Stimulated activated CD8-positive, alpha-beta memory T cell treated with anti-CD3 and anti-CD28 coated beads, Interleukin-7, amount 100 ng/mL, for 1 hour (primary cell): ENCODE measurements at places on chromosomes 7 and 10.

- DNase-seq: no peak
Observed at GRCh38 chr10:561721-562120, 127.7 kb downstream of the DIP2C start.

DNA sequence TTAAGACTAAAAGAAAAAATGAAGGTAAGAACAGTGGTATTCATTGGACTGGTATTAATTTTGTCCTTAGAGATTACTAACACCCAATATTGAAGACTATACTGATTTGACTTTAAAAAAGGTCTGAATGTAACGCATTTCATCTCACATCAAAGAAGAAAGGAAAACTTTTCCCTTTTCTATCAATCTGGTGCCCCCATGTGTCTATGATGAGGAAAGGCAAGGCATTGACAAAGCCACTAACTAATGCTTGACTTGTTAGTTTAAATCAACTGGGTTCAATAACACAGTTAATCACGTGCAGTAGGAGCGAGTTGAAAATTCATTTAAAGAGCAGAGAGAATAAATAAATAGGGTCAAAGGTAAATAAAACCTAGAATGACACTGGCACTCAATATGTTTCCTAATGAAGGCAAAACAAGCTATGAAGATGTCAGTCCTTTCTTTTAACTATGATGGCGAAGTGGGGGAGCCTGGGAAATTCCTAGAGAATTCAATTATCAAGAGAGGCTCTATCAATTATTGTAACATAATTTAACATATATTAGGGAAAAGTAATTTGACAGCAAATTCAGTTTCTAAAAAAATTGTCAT is 180.9 kb downstream of the ANK3 start:
- DNase-seq: no peak

- DNase-seq: no peak
Observed at GRCh38 chr7:151806952-151807775, 69.8 kb downstream of the PRKAG2 start.

DNA sequence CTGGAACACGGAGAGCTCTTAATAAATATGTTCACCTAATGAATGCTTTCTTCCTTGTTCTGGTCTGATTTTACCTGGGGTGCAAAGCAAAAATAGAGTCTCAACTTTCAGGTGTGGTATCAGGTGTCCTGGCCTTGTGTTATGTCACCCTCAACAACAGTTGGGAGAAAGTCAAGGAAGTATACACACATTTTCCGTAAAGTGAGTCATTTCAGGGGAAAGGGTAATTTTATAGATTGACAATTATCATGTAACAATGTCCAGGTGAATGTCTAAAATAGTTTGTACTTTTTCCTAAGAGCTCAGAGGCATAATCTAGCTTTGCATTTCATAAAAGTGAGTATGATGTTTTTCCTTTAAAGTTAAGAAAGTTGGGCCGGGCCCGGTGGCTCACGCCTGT is 287.4 kb downstream of the SKIDA1 start:
- no peak for DNase-seq

DNA sequence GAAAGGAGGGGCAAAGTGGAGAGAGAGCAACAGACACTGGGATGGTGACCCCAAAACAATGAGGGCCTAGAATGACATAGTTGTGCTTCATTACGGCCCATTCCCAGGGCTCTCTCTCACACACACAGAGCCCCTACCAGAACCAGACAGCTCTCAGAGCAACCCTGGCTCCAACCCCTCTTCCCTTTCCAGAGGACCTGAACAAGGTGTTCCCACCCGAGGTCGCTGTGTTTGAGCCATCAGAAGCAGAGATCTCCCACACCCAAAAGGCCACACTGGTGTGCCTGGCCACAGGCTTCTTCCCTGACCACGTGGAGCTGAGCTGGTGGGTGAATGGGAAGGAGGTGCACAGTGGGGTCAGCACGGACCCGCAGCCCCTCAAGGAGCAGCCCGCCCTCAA is 20.7 kb downstream of the PRSS2 start:
- DNase-seq: no peak

DNA sequence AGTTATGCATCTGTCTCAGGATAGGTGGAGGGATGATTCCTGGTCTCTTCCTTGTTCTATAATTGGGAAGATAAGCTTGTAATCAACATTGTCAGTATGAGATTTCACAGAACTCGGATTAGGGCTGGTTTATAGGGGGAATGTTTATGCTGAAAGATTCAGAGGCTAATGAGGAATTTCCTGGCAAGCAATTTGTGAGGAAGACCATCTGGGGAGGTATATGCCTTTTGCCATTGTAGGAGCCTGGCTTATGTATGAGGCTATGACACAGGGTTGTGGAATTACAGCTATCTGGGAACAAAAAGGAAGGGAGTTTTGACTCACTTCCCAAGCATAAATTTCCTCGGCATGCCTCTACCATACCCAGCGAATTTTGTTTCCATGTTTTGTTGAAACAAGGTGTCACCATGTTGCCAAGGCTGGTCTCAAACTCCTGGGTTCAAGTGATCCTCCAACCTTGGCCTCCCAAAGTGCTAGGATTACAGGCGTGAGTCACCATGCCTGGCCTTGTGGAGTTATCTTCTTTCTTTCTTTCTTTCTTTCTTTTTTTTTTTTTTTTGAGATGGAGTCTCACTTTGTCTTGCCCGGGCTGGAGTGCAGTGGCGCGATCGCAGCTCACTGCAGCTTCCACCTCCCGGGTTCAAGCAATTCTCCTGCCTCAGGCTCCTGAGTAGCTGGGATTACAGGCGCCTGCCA is 1.6 kb upstream of the COPS6 start:
- no peak for DNase-seq

GRCh38 chr10:88281592-88282347 is 301.3 kb downstream of the RNLS start:
- no peak for DNase-seq

DNA sequence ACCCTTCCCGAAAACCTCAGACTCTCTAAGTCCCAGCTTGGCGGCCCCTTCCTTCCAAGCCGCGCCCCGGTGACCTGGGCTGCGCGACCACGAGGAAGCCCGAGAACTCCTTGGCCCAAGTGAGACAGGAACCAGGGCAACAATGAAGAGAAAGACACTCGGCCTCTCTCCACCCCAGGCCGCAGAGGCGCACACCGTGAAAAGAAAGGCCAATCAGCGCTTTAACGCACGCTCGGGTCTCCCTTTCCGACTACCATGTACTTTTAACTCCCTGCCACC is 166.4 kb upstream of the PPP1R3A start:
- DNase-seq: no peak

GRCh38 chr7:32093415-32094408 is 23.5 kb upstream of the PDE1C start:
- no peak for DNase-seq

DNA sequence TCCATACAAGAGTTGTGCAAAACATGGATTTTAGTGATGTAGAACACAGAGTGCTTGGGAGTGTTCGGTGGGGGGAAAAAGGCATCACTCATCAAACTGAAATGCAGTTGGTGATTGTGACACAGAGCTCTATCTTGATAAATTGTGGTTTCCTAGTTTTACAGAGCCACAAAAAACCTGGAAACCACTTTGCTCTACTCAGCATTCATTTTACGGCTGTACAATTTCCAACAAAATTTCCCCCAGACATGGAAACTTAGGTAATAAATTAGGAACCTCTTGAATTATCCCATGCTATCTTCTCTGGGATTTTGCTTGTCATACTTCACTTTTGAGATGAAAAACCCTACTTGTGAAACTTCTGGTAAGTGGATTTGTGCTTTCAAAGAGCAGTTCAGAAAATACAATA is 614.9 kb upstream of the FZD8 start:
- no peak for DNase-seq

- no peak for DNase-seq
Observed at GRCh38 chr10:24701447-24701846, 22.2 kb downstream of the ARHGAP21 start.
